Dorsolateral prefrontal cortex (tissue), 122 donors: ENCODE measurements at places on chromosomes 7 and 10.

- DNase-seq: no peak
These were observed 30.4 kb downstream of the MYPN start for GRCh38 chr10:68139448-68140272.

DNA sequence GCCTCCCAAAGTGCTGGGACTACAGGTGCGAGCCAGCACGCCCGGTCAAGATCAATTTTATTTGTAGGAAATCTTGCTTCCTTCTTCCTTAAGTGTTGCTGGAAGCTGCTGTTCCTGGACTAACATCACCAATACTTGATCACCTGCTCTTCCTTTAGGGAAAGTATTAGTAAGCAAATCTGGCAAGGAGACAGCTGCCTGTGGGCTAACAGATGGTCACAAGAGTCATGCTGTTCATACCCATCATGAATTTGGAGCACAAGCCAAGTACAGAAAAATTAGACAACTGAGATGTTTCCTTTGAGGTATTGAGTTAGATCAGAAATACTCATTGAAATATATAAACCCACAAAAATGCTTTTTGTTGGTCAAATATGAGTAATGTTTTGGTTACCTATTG lies 27.9 kb downstream of the BAIAP2L1 start:
- no peak for DNase-seq

GRCh38 chr7:157922576-157922975 lies 585.8 kb downstream of the DNAJB6 start:
- no peak for DNase-seq

GRCh38 chr7:107228291-107228690 lies 59.5 kb downstream of the HBP1 start:
- no peak for DNase-seq

- no peak for DNase-seq
These were observed 162.6 kb downstream of the JAZF1 start for GRCh38 chr7:28018020-28018419.
